ENCODE measurements at places on chromosomes 7 and 10.

DNA sequence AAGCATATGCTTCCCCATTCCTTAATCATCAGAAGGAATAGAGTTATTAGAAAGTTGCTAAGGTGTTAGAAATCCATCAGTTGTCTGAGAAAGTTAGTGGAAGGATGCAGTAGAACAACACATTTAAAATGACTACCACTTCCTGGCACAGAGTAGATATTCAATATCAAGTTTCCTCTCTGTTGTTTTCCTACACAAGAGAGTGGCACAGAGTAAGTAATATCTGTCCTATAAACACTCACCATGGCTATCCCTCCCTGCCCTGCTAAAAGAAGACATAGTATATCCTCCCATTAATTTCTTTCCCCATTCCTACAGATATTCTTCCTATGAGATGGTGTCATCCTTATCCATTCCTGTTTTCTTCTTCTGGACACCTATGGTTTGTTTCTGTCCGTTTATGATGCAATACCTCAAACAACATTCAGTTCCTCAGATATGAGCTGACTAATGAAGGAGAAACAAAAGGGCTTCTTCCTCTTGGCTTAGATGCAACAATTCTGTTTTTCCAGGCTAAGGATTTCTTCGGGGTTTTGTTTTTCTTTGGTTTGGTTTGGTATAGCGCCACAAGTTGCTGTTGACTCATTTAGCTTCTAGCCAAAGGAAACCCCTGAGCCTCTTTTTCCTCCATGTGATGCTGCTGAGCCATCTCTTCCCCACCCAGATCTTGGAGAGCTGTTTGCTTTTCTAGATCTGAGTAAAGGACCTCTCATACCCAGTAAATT is 32.9 kb upstream of the BPGM start:
- peak; percentile 93 for DNase-seq

- DNase-seq = no peak
Observed at GRCh38 chr7:128726059-128726736, 13.0 kb upstream of the CALU start.

DNA sequence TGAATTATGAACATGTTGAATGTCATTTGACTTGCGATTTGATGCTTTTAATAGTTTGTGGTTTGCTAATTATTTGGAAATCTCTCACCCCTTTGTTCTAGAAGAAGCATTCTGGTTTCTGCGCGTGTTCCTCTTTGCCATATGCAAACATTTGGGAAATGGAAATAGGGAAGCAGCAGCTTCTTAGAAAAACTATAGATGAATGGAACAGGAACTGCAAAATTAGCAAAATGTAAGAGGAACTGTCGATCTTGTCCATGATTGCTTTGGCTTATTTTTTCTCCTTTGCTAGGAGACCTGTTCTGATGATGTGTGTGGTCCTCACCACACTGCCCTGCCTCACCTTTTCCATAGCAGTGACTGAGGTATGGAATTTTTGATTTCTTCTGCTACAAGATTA is 19.0 kb downstream of the TMEM236 start:
- no peak for DNase-seq

DNA sequence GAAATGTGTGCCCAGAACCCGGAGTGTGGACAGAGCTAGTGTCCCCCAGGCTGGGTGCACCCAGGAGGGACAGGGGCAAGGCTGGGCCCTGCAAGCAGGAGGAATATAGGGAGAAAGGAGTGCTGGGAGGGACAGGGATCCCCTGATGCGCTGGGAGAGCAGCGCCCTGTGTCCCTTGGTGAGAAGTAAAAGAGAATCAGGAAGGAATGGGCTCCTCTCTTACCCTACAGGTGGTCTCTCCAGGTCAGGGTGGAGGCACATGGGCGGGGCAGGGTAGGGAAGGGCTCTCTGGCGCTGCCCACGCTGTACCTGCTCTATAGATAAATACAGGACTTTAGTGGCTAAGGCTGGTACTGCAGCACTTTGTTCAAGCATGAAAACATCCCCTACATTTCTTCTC is 753.8 kb downstream of the GRID1 start:
- DNase-seq = no peak

GRCh38 chr7:108135446-108136190 is 5.5 kb upstream of the LAMB4 start:
- DNase-seq = no peak

- peak; percentile 53 for DNase-seq
Observed at GRCh38 chr10:59907918-59908807, 1.8 kb upstream of the CCDC6 start.

- no peak for DNase-seq
Observed at GRCh38 chr7:123460616-123461015, 73.8 kb downstream of the IQUB start.

DNA sequence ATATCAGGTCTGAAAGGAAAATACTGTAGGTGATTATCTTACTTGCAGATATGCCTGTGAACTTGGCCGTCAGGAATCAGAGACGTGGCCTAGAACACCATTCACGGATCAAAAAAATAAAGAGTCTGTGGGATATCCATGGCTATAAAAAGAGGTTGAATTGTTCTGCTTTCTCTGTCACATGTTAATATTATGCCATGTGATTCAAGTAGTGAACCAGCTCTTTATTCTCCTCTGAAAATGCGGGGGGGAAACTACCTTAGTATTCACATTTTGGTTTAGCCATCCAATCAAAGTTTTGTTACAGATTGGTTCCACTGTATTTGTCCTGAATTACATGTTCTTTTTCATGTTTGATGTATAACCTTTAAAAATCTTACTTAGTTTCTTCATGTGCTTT is 120.5 kb downstream of the CCNY start:
- DNase-seq = no peak

- DNase-seq = no peak
Observed at GRCh38 chr7:25597946-25598345, 369.7 kb upstream of the NPVF start.

GRCh38 chr10:124152139-124153022 is 59.0 kb upstream of the CHST15 start:
- peak; percentile 41 for DNase-seq

DNA sequence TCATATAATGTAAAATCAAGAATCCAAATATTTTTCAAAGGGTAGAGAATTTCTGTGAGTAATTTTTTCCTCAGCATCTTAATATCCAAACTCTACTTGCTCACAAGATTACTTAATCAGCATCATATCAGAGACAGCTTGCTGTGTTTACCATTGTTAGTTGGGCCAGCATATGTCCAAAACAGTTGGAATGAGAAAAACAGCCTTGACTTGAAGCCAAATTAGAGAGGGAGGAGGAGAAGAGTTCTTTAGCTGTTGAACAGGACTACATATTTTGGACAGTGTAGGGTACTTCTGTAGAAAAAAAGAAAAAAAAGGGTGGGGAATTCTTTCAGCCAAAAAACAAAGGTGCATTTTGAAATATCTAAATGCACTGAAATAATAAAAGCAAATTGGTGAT is 69.8 kb downstream of the HDAC9 start:
- no peak for DNase-seq

DNA sequence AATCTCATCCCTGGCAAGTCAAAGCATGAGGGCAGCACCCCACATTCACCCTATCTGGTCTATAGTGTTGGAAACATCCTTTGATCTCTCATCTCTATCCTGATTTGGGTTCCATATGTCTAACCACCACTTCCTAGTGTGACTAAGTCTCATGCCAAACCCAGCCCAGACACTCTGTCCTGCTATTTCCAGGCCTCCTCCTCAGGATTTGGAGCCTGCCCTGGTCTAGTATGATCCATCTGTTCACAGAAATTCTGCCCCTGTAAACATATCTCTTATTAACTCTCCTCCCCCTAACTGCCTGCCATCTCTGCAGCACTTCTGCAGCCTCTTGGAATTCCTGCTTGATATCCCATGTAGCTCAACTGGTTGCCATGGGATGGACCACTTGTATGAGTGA is 320.9 kb upstream of the IMMP2L start:
- DNase-seq = no peak

- no peak for DNase-seq
Observed at GRCh38 chr7:26195182-26195581, 5.4 kb downstream of the HNRNPA2B1 start.

GRCh38 chr7:80832006-80832405 is 86.8 kb downstream of the SEMA3C start:
- DNase-seq = no peak

GRCh38 chr10:11986593-11987216 is 55.9 kb downstream of the UPF2 start:
- peak; percentile 49 for DNase-seq

DNA sequence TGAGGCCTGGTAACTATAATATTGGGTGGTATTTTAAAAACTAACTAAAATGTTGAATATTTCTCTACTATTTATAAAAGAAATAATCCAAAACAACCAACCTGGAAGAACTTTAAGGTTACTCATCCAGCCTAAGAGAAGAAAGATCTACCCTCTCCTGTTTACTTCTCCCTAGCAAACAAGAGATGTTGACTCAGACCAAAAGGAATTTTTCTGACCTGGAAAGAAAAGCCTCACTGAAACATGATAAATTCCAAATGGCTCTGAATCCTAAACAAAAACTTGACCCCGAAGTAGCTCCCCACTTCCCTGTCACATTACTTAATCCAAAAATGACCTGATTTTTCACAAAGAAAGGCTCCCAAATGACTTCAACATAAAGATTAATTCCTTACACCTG is 101.2 kb downstream of the PARD3 start:
- no peak for DNase-seq

Data from GM04504 (cell line).